ENCODE measurements at places on chromosomes 2 and 18. TPM values are rescaled to one million over a fixed set of nuclear protein-coding genes. Genes with fewer than 3 reads are reported as not detected.

GRCh38 chr2:172693037-172693436 is 42.6 kb upstream of the RAPGEF4 start:
- DNase-seq = no peak

- DNase-seq = peak; percentile 67
Observed at GRCh38 chr18:51668101-51668500, 470.6 kb upstream of the MEX3C start.

LDLRAD4 gene
- 8.8 TPM for polyA plus RNA-seq

GRCh38 chr2:76692908-76693307 is 829.3 kb downstream of the LRRTM4 start:
- no peak for DNase-seq

- DNase-seq = no peak
Observed at GRCh38 chr18:73784853-73785252, 362.8 kb downstream of the FBXO15 start.

DNA sequence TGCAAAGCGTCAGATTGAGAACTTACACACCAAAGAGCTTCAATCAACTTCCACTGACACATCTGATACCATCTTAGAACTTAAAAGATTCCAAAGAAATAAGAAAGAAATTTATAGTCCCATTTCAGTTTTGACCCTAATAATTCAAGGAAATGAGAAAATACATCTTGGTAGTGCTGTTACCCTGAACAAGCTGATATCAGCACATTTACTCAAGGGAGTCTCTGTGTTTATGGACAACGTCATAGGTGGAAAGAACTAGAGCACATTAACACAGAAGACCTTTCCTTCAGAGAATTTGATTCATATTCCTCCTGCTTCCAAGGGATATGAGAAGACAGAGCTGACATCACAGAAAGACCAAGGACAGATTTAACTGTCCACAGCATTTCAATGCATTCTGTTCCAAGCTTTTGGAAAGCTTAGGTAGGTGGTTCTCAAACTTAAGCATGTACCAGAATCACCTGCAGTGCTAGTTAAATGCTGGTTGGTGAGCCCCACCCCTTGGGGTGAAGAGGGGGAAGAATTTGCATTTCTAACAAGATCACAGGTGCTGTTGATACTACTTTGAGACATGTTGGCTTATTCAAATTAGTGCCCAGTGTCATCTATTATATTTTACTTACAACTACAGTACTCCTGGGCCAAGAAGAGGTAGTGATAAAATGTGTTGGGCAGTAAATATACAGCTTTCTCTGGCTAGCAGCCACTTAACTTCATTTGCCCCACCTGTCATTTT is 59.8 kb downstream of the LDAH start:
- no peak for DNase-seq

DNA sequence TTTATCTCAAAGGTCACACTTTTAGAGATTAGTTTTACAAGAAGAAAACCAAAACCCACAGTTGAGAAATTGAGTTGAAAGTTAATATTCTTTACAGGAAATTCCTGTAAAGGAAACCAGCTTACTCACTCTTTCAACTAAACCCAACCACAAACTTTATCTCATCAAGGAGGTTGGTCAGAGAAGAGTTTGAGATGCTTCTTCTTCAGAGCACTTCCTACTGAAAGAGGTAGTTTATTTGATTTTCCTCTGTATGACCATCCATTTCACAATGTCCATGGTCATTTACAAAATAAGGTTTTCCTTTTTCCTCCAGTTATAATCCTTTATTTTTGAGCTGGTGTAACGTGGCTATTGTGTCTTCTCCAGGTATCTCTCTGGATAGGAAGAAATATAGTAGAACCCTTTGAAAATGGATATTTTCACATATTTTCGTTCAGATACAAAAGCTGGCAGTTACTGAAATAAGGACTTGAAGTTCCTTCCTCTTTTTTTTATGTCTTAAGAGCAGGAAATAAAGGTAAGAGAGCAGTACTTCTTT is 4.5 kb upstream of the IL18RAP start:
- DNase-seq = no peak

- no peak for DNase-seq
Observed at GRCh38 chr2:192126912-192127311, 67.8 kb downstream of the TMEFF2 start.

DNA sequence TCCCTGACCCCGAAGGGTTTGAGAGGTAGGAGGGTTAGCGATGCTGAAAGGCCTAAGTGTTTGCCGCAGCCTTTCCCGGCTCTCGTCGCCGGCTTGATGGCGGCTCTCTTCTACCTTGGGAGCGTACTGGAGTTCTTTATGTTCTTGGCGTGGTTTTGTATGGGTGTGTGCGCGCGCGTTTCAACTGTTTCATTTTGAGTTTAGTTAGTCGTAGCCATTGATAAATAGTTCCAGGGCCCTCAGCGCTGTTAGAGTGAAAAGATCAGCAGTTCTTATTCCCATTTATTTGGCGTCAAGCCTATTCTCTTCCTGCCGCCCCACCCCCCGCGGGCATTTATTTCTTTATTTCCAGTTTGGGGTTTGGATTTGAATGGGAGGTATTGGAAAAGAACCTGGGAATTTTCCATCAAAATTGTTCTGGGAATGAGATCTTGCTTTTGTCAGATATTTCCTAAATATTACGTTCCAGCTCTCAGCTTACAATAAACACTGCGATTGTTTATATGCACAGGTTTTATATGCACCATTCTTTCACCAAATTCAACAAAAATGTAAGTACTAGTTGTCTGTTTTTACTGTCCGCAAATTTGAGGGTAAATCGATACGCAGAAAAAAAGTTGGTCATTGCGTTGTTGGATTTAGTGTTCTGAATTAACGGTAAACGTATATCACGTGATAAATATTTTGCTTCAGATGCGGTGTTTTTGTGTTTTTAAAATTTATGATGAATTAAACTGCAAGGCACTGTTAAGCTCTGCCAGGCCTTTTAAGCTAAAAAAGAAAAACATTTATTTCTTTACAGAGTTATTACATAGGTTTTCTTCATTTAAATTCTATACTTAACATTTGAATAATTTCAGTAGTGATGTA is 954 bp downstream of the CCNT2 start:
- peak; percentile 31 for DNase-seq

DNA sequence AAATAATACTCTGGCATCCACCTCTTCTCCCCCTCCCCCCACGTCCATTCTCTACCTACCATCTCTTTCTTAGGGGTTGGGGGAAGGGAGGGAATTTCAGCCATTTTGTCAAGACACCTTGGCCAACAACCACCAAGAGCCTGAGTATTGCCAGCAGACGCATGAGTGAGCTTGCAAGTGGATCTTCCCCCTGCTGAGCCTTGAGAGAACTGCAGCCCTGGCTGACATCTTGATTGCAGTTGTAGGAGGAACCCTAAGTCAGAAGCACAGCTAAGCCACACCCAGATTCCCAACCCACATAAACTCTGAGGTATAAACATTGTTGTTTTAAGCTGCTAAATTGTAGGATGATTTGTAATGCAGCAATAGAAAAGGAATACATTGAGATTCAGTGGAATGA is 165.6 kb downstream of the TMEFF2 start:
- no peak for DNase-seq

IL36A gene
- not detected for polyA plus RNA-seq

SERPINB13 gene
- polyA plus RNA-seq = not detected

LYG1 gene
- 1.4 TPM for polyA plus RNA-seq

All from muscle of back (tissue), 13 donors.